ENCODE measurements at places on chromosomes 16 and 17.

GRCh38 chr17:34011599-34011998 lies 243.5 kb upstream of the CCL2 start:
- DNase-seq, result no peak

DNA sequence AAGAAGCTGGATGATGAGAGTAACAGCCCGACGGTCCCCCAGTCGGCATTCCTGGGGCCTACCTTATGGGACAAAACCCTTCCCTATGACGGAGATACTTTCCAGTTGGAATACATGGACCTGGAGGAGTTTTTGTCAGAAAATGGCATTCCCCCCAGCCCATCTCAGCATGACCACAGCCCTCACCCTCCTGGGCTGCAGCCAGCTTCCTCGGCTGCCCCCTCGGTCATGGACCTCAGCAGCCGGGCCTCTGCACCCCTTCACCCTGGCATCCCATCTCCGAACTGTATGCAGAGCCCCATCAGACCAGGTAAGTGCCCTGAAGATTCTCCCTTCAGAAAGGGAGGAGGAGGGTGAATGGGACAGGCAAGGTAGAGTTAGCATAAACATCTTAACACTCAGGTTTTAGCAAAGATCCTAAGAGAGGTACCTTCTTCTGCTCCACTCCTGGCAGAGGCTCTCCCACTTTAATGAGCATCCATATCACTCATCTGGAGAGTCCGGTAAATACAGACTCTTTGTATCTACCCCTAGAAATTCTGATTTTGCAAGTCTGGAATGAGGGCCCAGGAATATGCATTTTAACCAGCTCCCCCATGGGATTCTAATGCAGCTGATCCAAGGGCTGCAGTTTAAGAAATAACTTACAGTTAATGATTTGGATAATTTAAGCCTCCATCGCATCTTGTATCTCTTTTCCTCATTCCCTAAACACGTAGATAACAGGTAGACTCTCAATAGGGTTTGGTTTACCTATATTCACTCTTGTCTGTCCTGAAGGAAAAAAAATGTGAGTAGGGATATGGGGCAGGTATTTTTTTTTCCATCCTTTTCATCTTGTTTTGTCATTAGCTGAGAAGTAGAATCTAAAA lies 3.3 kb downstream of the HLF start:
- DNase-seq, result no peak

DNA sequence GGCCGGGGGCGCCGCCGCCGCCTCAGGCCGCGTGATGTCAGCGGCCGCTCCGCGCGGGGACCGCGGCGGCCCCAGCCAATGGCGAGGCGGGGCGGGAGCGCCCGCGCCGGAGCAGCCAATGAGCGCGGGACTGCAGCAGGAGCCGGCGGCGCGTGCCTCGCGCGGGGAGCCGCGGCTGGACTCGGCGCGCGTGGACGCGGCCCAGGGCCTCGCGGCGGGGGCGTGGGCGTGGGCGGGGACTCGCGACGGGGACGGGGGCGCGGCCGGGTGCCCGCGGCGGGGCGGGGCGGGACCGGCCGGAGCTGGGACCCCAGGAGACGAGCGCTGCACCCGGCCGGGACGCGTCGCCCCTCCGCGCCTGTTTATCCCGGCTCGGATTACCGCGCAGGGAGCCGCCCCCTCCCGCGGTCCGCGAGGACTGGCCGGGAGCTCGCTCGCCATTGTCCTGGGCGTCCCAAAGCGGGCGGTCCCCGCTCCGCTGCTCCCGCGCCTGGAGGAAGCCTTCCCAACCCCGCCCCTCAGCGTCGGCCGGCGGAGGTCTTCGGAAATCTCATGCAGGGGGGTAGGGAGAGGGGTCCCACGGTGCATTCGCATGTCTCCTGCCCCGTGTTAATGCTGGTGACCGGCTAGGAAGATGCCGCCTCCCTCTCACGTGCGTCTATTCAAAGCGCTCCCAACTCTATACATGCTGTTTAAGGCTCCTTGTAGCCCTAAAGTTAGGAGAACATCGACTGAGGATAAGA lies at the start of gene RNF157:
Gene RNF157, minus strand, starts transcription at position 33 of the 743 bp plus-strand sequence. CDS start 253 bp downstream, outside the sequence.
- DNase-seq, result peak; percentile 62

GRCh38 chr16:70692130-70692872 lies 6.4 kb upstream of the MTSS2 start:
- DNase-seq, result no peak

- no peak for DNase-seq
Measured at GRCh38 chr17:79465011-79465680, 145.7 kb downstream of the RBFOX3 start.
